Activated CD4-positive, alpha-beta T cell treated with anti-CD3 and anti-CD28 coated beads for 36 hours (primary cell): ENCODE measurements at places on chromosomes 12 and 14.

DNA sequence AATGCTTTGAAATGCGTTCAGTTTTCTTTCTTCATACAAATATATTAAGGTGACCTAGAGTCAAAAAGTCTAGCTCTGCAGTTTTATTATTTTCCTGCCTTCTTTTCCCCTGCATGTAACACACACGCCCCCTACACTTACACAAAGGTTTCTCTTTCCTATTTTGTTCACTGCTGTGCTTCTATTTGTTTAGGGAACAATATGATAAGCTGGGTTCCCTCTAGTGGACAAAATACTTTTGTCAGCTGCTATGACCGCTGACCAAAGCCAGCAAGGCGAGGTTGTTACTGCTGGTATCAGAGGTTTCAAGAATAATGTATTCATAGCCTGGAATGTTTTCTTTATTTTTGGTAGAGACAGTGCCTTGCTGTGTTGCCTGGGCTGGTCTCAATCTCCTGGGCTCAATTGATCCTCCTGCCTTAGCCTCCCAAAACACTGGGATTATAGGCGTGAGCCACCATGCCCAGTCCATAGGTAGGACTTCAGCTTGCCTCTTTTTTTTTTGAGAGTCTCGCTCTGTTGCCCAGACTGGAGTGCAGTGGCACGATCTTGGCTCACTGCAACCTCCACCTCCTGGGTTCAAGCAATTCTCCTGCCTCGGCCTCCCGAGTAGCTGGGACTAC lies 33.4 kb downstream of the FNTB start:
- H3K4me1 ChIP-seq = no peaks in the 10 kb centered on the region
- no peak for DNase-seq
- H3K27ac ChIP-seq = no peak overlapping the region
- no peak overlapping the region for H3K4me3 ChIP-seq
- peaks cover 14% of the 10 kb centered on the region for H3K36me3 ChIP-seq

DNA sequence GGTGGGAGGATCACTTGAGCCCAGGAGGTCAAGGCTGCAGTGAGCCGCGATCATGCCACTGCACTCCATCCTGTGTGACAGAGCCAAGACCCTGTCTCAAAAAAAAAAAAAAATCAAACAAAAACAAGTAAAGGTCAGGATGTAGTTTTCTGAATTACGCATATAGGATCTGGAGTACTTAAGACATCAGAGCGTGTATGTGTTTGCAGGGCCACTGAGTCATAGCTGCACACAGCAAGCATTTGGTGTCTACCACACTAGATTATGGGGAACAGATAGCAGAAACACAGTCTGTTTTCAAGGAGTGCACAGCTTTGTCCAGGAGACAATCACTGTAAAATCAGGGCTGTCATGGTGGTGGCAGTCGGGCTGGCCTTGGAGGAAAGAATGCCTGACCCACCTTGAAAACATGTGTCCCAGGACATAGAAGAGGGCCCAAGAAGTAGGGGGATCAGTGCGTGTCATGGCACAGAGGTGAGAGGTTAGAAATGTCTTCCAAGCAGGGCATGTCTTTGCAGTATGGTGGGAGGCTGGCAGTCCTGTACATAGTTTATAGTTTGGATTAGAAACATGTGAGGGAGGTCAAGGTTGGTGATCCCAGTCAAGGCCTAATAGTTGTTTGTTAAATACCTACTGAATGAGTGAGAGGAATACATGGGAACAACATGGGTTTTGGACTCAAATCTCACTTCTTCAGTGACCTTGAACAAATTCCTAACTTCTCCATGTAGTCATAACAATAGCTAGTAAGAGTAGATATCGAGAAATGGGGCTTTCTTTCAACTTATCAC lies 23.6 kb upstream of the C12orf71 start:
- no peaks in the 10 kb centered on the region for H3K27me3 ChIP-seq
- H3K4me3 ChIP-seq = no peak overlapping the region
- peaks cover 11% of the 10 kb centered on the region for H3K4me1 ChIP-seq
- no peak for DNase-seq

DNA sequence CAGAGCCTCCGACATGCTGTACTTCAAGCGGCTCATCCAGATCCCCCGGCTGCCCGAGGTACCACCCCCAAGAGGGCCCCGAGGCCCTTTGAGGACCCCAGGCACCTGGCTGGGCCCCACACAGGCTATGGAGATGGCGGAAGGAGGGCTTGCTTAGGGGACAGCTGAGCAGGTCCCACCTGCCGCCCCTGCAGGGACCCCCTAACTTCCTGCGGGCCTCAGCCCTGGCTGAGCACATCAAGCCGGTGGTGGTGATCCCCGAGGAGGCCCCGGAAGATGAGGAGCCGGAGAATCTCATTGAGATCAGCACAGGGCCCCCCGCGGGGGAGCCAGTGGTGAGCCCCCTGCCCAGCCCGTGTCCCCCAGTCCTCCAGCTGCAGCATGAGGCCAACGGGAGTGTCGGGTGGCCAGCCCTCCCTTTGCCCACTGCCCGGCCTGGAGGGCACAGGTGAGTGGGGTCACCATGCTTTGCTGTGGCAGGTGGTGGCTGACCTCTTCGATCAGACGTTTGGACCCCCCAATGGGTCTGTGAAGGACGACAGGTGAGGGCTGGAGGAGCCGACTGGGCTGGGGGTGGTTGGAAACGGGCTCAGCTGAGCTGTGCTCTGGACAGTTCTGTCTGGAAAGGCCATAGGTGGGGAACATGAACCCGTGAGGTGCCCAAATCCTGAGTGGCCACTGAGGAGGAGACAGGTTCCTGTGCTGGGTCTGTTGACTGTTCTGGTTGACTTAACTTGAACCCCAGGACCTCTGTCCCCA lies 20.0 kb downstream of the HIP1R start:
- H3K4me1 ChIP-seq = no peaks in the 10 kb centered on the region
- H3K4me3 ChIP-seq = no peak overlapping the region
- no peaks in the 10 kb centered on the region for H3K36me3 ChIP-seq
- no peaks in the 10 kb centered on the region for H3K27me3 ChIP-seq

DNA sequence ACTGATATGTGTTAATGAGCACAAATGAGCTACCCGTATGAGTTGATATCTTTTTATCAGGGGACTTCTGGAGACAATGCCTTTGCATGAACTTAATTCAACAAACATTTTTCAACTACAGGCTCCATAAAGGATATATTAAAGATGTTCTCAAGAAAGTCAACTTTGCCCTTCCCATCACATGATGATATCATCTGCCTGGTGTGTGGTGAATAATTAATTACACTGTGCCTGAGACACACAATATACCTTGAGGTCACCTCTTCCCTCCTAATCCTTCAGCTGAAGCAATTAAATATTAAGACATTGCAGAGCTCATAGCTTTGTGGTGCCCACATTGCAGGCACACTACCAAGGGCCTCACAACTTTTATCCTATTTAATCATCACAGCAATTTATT lies 22.3 kb upstream of the NTF3 start:
- no peaks in the 10 kb centered on the region for H3K4me1 ChIP-seq
- no peak overlapping the region for H3K4me3 ChIP-seq
- DNase-seq = no peak
- H3K27ac ChIP-seq = no peak overlapping the region
- peaks cover 3% of the 10 kb centered on the region for H3K27me3 ChIP-seq

DNA sequence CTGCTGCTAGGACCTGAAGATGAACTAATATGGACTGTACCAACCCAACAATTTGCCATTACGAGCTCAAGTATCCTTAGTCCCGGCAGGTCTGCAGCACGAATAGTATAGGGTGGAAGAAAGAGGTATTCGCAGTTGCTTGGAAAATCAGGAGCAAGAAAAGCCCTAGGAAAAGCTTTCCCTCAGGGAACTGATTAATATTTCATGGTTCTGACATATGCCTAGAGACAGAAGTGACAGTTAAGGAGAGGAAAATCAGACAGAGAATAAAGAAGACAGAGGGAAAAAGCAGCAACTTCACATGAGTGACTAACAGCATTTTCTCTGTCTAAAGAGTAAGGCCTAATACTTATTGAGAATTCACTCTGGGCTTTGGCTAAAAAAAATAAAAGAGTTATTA lies 602.9 kb upstream of the ATP2B1 start:
- no peak overlapping the region for H3K4me3 ChIP-seq
- H3K27me3 ChIP-seq = peaks cover 10% of the 10 kb centered on the region
- H3K36me3 ChIP-seq = no peaks in the 10 kb centered on the region
- DNase-seq = no peak
- H3K27ac ChIP-seq = no peak overlapping the region

- DNase-seq = no peak
- no peaks in the 10 kb centered on the region for H3K36me3 ChIP-seq
- no peak overlapping the region for H3K27ac ChIP-seq
These were observed 44.6 kb downstream of the ZFP36L1 start for GRCh38 chr14:68748260-68748659.

DNA sequence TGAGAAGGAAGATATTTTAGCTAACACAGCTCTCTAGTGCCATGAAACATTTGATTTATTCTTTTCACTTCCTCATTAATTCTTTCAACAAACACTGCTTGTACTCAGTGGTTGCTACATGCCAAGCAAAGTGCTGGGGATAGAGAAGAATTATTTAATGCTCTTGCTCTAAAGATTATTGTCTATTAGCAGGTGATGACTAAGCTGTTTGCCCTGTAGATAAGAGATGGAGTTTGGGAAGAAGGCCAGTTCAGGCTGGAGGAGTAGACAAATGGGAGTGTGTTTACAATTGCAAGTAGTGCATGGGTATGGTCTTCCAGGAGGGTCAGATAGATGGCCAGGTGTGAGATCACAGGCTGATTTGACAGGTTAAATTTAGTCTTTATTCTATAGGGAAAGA lies 99.8 kb upstream of the SEL1L start:
- H3K4me3 ChIP-seq = no peak overlapping the region
- DNase-seq = no peak
- H3K36me3 ChIP-seq = no peaks in the 10 kb centered on the region
- no peaks in the 10 kb centered on the region for H3K4me1 ChIP-seq

DNA sequence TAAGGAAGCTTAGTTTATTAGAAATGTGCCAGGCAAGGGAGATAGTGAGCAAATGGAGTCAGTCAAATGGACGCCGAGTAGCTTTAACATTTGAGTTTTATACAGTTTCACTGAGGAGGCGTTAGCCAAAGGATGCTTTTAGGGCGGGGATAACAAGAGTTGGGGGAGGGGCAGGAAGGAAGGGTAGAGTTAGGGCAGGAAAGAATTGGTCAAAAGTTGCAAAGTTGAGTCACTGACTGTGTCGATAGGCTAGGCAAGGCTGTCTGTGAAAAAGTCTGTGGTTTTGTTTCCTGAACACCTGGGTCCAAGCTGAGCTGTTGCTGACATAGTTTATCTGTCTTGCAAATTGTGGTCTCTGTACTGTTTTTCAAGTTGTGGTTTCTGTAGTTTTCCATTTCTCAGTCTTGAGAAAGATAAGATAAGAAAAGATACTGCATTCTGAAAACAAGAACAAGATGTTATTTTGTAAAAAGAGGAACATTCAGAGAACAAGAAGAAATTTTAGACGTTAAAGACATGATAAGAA lies 62.6 kb upstream of the RESF1 start:
- no peaks in the 10 kb centered on the region for H3K27me3 ChIP-seq
- H3K36me3 ChIP-seq = peaks cover 58% of the 10 kb centered on the region
- peak overlapping the region; percentile 99 for H3K27ac ChIP-seq
- H3K4me3 ChIP-seq = peak overlapping the region; percentile 50
- peaks cover 57% of the 10 kb centered on the region for H3K4me1 ChIP-seq

DNA sequence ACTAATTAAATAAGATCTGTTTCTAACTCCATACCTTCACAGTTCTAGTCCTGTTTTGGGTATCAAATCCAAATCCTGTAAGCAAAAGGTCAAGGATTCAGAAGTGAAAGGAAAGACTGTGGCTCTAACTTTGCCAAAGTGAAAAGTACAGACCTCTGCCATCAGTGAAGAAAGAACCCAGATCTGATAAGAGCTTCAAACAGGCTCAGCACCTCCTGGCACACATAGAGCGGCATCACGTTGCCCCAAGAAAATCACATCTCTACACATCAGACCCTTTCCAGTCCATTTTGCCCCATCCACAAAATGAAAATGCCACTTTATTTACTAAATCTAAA lies 23.2 kb downstream of the CLIP1 start:
- H3K36me3 ChIP-seq = peaks cover 15% of the 10 kb centered on the region
- DNase-seq = no peak
- peak overlapping the region; percentile 86 for H3K27ac ChIP-seq

DNA sequence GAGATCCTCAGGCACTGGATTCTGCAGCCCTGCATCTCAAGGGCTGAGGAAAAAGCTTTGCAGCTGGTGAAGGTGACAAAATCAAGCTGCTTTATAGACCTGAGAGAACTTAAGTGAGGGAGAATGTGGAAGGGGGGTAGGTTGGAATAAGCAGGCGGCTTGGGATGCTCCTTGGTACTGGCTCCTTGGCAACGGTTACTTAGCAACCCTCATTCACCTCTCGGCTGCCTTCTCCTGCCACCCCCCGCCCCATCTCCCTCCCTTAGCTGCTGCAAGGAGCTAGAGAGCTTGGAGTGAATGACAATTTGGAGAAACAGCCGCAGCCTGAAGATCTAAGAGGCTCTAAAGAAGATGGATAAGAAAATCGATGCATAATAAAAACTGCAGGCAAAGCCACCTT lies 44.1 kb upstream of the CISTR start:
- peaks cover 10% of the 10 kb centered on the region for H3K27me3 ChIP-seq
- DNase-seq = no peak
- no peak overlapping the region for H3K27ac ChIP-seq
- no peaks in the 10 kb centered on the region for H3K36me3 ChIP-seq
- H3K4me1 ChIP-seq = no peaks in the 10 kb centered on the region

DNA sequence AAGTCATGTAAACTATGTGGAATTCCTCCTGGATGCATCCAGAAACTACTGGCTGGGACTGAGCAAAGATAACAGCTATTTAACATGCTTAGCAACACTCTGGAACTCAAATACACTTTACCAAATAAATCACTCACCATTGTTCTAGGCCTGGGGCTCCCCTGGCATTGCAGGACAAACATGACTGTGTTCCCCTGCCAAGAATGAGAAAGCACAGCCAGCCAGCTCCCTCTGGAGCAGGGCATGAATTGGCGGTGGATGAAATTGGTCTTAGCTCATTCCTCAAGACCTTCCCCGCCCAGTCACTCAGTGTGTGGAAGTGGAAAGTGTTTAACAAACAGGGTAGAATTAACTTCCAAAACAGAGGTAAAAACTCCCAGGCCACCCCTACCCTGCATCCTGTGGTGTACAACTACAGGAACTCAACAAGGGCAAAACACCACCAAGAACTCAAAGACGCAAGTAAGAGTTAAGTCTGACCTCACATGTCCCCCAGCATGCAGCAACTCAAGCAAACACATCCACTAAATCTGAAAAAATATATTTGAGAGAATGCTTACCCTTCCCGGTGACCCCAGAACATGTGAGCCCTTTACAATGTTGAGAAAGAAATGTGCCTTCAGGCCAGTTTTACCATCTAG lies 58.4 kb upstream of the BDKRB2 start:
- no peaks in the 10 kb centered on the region for H3K36me3 ChIP-seq
- no peak overlapping the region for H3K27ac ChIP-seq
- peaks cover 3% of the 10 kb centered on the region for H3K27me3 ChIP-seq
- DNase-seq = no peak

- no peak for DNase-seq
- H3K27me3 ChIP-seq = no peaks in the 10 kb centered on the region
- H3K4me3 ChIP-seq = no peak overlapping the region
- H3K36me3 ChIP-seq = peaks cover 27% of the 10 kb centered on the region
- no peak overlapping the region for H3K27ac ChIP-seq
- H3K4me1 ChIP-seq = no peaks in the 10 kb centered on the region
These were observed 19.9 kb downstream of the PLBD2 start for GRCh38 chr12:113378291-113378690.

- no peak overlapping the region for H3K27ac ChIP-seq
- no peak overlapping the region for H3K4me3 ChIP-seq
- H3K36me3 ChIP-seq = no peaks in the 10 kb centered on the region
- H3K27me3 ChIP-seq = no peaks in the 10 kb centered on the region
- no peak for DNase-seq
These were observed 256.9 kb downstream of the CACNA1C start for GRCh38 chr12:2309647-2310046.
